ENCODE measurements at places on chromosomes 2 and 18.
A peak's percentile ranks its signal among the peaks of the same experiment; 100 is the strongest.

DNA sequence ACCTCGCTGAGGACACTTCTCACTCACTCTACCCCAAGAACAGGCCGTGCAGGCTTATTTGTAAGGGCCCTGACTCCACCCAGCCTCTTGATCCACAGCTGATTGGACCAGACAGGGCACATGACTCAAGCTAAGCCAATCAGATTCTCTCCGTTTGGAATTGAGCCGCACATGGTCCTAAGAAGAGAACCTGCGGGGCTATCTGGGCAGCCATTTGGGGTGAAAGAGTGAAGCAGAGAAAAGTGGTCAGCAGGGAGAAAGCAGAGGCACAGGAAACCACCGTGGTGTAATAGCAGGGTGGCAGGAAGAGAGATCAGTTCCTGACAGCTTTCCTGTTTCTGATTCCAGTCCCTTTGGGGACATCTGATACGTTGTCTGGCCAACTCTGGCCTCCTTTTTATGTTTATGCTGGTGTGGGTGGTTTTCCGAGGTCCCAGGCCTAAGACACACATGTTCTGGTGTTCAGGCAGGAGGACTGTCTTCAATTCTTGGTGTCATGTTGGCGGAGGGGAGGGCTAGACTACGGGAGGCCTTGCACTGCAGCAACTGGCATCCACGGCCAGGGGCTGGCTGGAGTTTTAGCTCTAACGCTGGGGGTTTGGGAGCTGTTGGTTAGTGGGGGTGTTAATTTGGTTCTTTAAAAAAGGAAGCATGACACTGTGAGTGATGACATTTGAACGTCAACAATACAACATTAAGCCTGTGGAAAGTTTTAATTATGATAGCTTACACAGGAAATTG, 26.1 kb upstream of the SPTBN1 start:
- DNase-seq, result no peak

DNA sequence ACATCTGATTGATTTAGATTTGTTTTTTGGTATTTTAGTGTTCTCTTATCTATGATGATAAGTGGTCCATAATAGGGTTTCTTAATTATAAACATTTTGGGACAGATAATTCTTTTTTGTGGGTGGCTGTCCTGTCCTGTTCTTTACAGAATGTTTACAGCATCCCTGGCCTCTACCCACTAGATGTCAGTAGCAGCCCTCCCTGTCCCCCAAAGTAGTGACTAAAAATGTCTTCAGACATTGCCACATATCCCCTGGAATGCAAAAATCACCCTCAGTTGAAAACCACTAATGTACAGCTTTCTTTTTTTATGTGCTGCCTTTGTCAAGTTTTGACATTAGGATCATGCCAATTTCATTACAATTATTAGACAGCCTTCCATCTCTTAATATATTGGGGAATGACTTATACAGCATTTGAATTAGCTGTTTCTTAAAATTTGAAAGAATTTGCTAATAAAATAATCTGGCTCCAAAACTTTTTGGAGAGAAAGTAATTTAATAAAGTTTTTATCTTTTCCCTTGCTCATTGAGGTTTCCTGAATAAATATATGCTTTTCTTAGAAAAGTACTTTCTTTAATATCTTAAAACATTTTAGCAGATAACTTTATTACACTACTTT, 19.5 kb downstream of the WIPF1 start:
- DNase-seq, result no peak

DNA sequence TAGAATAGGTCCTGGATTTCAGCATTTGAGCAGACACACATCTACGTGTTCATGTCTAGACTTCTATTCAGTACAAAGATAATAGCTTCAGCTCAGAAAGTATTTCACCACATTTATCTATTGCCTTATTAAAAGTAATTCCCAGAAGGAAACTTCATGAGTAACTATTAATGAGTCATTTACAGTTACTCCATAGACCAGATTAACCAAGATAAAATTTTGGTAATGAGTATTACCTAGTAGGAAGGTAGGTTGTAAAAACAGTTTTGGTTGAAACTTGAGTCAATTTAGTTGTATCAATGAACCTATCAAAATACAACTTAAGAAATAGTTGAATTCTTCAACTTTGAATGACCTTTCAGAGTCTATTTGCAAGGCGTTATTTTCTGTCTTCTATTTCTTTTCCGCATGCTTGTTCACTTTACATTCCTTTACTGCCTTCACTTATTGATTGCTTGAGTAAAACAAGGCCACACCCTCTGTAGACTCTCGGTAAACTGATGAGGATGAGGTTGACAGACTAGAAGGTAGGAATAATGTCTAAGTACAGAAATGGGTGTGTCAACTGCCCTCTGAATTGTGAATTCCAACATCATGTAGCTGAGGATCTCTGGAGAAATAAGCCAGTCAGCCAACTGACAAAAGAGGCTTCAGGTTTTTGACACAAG, 1165.6 kb upstream of the ZEB2 start:
- DNase-seq, result no peak

DNA sequence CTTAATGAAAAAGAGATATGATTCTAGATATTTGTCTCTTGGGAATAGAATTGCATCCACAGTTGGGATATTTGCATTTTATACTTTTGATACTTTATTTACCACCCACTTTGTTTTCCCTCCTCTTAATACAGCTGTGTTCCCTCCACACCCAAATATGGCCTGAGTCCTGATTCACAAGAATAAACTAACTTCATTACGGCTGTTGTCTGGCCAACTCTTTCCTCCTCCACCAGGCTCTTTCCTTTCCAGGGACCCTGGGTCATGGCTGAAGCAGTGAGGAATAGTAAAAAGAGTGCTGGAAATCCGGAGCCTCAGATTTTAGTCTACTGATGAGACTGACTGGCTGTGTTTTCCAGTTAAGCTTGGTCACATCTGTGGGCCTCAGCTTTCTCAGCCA, 48.4 kb upstream of the STAM2 start:
- no peak for DNase-seq

DNA sequence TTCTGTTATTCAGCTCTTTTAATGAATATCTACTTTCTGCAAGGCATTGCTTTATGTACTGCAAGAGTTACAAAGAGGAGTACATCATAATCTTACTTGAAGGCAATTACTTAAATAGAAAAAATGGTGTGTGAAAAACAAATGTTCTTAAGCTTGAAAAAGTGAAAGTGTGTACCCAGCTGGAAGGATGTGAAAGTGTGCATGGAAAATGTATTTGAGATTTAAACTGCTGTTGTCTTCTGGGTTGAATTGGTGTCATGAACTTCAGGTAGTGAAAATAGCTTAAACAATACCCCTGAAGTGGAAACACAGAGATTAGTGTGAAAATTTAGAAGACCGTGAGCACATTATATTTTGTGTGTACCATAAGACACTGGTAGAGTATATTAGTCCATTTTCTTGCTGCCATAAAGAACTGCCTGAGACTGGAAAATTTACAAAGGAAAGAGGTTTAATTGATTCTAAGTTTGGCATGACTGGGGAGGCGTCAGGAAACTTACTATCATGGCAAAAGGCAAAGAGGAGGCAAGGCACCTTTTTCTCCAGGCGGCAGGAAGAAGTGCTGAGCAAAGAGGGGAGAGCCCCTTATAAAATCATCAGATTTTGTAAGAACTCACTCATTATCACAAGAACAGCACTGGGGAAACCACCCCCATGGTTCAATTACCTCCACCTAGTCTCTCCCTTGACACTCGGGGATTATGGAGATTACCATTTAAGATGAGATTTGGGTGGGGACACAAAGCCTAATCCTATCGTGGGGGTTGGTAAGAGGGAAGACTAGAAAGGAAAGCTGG, 38.8 kb downstream of the SCN2A start:
- no peak for DNase-seq

DNA sequence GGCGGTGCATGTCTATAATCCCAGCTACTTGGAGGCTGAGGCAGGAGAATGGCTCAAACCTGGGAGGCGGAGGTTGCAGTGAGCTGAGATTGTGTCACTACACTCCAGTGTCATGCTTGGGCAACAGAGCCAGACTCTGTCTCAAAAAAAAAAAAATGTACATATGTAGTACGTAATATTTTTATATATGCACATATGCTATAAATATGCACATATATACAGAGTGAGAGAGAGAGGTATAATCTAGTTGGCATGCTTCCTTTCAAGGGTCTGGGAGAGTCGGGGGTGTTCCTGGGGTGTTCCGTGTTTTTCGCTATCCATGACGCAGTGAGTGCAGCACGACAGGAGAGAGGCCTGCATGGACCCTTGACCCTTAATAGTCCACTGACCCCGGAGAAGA, 83.5 kb downstream of the AOX1 start:
- no peak for DNase-seq

GRCh38 chr2:219736209-219736608, 108.8 kb downstream of the SLC4A3 start:
- no peak for DNase-seq

DNA sequence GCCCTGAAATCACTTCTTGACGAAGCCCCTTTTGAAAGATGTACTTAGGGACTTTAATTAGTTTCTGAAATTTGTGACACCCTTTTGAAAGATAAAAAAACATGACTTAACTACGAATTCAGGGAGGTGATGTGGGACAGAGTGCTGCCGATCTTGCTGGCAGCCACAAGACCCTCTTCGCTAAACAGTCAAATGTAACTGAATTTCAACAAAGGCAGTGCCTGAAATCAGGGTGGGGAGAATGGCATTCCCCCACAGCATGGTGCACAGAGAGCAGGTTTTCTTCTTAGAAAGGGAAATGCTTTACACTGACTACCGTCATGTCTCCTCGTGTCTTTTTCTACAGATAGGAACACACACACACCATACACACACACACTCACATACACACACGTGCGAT, 640.2 kb upstream of the POU3F3 start:
- DNase-seq, result no peak

GRCh38 chr2:55999231-55999630, 75.6 kb upstream of the EFEMP1 start:
- no peak for DNase-seq

GRCh38 chr18:28178720-28179119, 1.8 kb upstream of the CDH2 start:
- no peak for DNase-seq

GRCh38 chr2:110642360-110642759, 35.5 kb downstream of the BUB1 start:
- DNase-seq, result no peak

DNA sequence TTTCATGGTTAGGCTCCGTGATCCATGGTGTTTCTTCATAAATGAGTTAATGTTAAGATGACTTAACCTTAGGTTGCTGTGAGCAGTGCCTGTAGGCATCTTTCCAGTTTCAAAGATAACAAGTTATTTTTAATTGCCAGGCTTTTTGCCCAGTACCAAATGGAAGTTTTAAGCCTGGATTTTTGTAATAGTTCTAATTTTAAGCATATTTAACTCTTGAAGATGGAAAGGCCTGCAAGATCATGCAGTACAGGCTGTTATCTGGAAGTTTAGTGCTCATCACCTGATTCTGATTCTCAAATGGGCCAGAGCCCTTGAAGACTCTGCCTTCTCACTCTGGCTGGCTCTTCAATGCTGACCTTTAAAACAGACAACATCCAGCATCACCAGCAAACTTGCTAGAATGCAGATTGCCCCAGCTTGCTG, 141.3 kb downstream of the NCK2 start:
- no peak for DNase-seq

DNA sequence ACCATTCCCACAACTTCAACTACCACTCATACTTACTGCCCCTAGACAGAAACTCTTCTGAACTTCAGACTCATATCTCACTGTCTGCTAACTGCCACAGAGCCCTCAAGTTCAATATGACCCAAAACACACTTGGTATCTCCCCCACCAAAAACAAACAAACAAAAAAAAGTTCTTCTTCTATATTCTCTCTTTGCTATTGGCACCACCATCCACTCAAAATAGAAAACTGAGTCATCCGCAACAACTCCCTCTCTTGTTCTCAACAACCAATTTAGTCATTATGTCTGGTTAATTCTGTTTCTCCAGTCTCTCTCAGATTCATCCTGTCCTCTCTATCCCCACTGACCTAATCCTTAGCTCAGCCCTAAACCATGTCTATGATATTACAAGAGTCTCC, 7.2 kb upstream of the DCTN1 start:
- DNase-seq, result no peak

- DNase-seq, result no peak
Observed at GRCh38 chr2:227020416-227020815, 143.6 kb downstream of the COL4A4 start.

DNA sequence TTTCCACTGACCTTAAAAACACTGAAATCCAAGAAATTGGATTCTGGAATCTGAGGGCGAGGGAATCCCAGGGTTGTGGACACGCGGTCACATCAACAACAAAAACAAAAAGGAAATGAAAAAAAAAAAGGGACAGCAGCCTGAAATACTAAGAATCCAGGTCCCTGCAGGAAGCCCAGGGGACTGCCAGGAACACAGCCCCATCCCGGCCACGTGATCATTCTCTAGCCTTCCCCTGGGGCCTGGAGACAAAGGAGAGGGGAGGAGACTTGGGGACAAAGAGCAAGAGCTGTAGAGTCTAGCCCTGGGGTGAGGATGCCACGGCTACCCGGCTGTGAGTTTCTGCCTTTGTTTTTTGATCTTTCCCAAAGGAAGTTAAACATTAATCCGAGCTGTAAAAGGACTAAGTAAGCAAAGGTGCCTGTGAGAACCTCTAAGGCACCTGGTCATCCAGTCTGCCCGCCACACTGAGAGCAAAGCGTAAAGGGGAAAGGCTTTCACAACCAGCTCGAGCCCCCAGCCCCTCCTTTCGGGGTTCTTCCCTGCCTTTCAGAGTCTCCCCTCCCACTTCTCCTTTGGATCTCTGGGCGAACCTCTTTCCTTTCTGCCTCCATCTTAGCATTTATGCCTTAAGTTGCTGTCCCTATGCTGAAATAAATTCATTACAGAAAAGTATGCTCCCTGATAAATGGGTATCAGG, 57.9 kb upstream of the MSH2 start:
- DNase-seq, result peak; percentile 72

DNA sequence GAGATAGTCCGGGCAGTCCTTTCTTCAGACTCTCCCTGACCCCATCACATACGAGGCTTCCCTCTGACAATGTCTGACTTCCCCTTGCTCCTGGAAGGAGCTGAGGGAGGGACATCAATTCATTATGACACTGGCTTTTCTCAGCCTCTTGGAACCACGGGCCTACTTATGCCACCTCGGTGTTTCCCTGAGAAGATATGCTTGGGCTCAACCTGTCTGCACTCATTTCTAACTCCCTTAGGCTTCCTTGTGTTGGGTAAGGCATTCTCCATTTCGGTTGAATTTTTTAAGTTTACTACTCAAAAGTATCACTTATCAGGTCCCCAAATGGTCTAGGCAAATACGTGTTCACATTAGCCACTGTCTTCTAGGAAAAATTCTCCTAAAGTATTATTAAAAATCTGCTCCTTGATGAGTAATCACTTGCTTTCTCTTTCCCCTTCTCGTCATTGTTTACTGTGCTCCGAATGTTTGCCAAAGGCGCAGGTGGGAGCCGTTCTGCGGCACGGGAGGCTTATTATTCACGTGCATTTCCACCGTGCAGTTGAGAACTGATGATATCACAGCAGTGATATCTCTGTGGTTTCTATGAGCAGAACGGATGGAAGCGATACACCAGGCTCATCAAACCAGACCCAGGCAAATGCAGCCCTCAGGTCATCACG, 33.1 kb downstream of the ARL4C start:
- DNase-seq, result no peak

DNA sequence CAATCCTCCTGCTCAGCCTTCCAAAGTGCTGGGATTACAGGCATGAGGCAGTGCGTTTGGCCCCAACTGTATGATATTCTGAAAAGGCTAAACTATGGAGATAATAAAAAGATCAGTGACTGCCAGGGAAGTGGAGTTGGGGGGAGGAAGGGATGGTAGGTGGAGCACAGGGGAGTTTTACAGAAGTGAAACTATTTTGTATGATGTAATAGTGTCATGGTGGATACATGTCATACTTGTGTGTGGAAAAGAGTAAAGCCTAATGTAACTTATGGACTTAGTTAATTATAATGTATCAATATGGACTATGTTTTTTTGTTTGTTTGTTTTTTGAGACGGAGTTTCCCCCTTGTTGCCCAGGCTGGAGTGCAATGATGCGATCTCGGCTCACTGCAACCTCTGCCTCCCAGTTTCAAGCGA, 2.9 kb upstream of the GGCX start:
- no peak for DNase-seq

Measured in left forelimb (tissue), 1 donor.